ENCODE measurements at places on chromosomes 2 and 18. TPM values are rescaled to one million over a fixed set of nuclear protein-coding genes. Genes with fewer than 3 reads are reported as not detected.

Gene NOTO
- polyA plus RNA-seq: not detected

Gene KLHL14
- polyA plus RNA-seq: 0.21 TPM

Gene CCDC68
- 7.9 TPM for polyA plus RNA-seq

DNA sequence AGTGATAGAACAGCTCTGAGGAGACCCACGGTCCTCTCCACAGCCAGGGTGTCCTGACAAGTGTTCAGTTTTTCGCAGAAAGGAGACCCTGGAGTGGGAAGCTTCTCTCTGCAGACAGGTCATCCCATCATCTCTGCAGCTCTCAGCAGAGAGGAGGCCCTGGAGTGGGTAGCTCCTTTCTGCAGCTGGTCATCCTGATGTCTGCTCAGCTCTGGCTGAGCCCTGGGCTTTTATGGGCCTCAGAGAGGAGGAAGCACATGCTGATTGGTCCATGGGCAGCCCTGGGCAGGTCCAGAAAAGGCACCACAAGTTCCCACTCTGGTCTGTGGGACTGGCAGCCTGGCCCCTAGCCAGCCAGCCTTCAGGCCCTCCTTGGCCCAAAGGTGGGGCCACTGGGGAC, 72.3 kb upstream of the ST3GAL5 start:
- DNase-seq: no peak

GRCh38 chr2:134079373-134079772, 174.5 kb upstream of the MGAT5 start:
- DNase-seq: no peak

DNA sequence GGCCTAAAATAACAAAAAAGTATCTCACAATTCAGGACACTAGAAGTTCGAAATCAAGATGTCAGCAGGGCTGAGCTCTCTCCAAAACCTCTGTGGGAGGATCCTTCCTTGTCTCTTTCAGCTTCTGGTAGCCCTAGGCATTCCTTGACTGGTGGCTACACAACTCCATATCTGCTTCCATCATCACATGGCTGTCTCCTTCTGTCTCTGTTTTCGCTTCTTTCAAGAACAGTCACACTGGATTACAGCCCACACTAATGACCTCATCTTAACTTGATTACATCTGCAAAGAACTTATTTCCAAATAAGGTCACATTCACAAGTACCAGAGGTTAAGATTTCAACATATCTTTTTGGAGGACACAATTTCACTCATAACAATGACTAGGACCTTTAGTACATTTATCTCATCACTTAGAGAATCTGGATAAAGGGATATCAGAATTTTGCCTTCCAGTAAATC, 275.2 kb downstream of the IRS1 start:
- DNase-seq: no peak

DNA sequence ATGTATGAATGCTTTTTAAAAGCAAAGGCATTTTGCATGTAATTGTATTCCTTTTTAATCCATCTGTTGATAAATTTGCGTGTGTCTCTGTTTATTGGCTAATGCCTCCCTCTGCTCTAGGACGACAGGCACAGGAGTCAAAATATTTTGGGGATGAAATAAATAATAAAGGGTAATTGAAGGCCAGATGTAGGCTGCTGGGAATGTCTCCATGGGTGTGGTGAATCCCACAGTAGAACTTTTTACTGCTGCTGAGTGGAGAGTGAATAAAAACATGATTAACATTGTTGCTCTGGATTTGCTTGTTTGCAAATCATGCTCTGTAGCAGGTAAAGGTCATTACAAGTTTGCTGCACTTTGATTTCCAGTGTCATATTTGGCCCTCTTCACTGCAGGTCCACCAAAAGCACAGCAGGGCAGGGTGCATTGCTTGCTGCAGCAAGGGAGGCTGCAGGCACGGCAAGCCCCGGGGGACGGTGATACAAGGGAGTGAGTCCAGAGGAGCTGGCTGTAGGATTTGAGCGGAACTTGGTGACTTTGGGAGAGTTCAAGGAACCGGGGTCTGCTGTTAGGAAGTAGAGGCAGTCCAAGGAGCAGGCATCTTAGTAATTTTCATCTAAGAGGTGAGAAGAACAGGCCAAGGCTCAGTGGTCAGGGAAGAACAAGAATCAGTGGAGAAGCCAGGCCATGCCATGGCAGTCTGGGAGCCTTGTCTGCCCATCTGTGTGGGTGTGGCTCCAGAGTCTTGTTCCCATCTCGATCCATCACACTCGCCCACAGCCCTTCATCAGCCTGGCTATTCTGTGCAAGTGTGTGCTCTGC, 201.5 kb upstream of the RAB6C start:
- peak; percentile 9 for DNase-seq
